ENCODE measurements at places on chromosomes 13 and 19.

GRCh38 chr13:114128348-114128623 lies 4.1 kb downstream of the RASA3 start:
- DNase-seq, result no peak

GRCh38 chr19:15332311-15332996 lies at the start of gene BRD4:
BRD4 (minus strand) TSS chr19:15332539; CDS start chr19:15273099, 59,440 bp downstream.
- DNase-seq, result peak; percentile 96

- DNase-seq, result peak; percentile 46
Observed at GRCh38 chr19:42074513-42075363, 1.2 kb upstream of the ZNF574 start.

DNA sequence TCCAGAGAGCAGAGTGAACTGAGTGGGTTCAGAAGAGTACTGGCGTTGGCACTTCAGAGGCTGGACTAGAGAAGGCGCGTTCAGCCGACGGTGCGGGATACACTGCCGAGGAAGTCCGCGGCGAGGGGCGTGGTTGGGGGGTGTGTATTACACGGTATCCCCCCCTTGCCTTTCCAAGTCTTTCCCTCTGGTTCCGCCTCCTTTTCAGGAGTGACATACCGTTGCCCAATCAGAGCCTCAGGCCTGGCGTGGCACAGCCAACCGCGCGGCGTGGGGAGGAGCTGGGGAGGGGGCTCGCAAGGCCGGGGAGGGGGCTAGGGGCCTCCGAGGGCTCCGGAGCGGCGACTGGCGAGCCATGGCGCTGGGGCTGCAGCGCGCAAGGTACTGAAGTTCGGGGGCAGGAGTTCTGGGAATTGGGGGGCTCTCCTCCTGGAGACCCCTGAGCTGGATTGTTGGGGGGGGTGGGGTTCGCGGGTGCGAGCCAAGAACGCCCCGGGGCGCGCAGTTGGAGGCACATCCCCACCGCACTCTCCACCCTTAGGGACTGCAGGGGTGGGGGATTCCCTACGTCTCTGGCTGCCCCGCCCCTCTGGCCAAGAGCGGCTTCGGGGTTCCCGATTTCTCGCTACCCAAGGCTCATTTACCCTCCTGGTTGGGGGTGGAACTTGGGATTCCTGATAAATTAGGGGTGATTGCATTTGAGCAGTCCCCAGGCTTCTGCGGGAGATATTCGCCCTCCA lies at the start of gene HIF3A:
TSS of gene HIF3A (plus strand) at position 321 of the 740 bp plus-strand sequence. CDS start at position 356, 35 bp downstream.
- peak; percentile 18 for DNase-seq

- DNase-seq, result peak; percentile 97
Observed at GRCh38 chr13:31846182-31846938, 107.0 kb downstream of the RXFP2 start.

DNA sequence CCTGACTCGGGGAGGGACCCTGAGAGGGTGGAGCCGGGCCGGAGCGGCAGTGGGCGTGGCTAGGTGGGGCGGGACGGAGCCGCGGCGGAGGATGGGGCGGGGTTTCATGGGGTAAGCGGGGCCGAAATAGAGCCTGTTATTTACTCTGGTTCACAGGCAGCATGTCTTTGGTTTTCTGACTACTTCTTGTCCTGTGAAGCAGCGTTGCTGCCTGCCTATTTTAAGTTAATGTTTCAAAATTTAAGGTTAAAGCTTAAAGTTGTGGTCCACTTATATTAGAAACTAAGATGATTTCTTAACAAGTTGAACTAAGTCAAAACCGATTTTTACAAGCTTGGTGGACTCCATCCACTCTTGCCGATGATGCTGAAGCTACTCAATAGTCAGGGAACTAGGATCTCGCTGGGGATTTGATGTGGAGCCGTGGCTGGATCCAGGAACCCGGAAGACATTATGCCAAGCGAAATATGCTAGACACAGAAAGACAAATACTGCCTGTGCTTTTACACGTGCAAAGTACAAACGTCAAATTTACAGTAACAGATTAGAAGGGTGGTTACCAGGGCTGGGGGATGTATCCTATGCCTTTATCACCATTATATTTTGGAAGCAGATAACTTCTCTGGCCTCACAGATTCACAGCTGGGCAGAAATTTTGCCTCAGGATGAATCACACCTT lies 433 bp upstream of the ZNF616 start:
- DNase-seq, result peak; percentile 100

DNA sequence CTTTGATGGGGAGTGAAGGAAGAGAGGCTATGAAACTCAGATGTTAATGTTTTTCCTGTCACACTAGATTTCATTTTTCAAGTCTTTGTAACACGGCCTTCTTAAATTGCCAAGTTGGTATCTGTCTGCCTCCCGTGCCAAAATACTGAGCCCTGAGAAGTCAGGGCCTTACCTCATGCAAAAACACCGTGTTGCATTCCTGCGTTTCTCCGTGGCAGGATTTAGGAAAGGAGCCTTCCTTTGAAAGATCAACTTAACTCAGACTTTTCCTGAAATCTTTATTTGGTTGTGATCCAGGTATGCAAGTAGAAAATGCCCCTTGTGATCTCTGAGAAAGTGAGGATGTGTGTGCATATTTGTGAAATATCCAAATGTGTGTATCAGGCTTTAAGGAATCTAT lies 1291.0 kb upstream of the SLC10A2 start:
- DNase-seq, result no peak

DNA sequence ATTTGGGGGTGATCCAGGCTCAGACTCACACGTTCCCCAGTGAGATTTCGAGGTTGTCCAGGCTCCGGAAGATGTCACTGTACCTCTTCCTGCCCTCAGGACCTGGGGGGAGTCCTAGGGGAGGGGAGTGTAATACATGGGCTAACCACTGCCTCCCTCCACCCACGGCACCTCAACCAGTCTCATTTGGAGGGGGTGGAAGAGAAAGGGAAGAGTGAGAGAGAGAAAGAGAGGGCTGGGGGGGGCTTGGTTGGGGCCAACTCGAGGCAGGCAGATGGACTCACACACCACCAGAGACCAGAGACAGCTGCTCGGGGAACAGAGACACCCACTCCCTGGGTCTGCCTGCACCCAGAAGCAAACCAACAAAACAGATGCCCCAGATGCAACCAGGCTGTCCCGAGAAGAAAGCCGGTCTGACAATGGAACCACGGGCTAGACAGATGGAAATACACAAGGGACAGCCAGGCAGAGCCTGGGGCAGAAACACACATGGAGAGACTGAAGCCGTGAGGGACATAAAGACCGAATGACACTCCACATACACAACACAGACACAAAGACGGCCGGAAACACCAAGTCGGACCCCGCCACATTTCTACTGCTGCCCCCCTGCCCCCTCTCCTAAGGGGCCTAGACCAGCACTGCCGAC lies 825 bp downstream of the GMIP start:
- peak; percentile 42 for DNase-seq

GRCh38 chr19:46890423-46891170 lies 29.8 kb downstream of the ARHGAP35 start:
- peak; percentile 87 for DNase-seq

GRCh38 chr13:27263438-27263837 lies 7.2 kb upstream of the RASL11A start:
- DNase-seq, result no peak

GRCh38 chr13:50887151-50887550 lies 22.4 kb upstream of the RNASEH2B start:
- no peak for DNase-seq

GRCh38 chr13:51935326-51936171 lies 73.8 kb downstream of the CCDC70 start:
- peak; percentile 37 for DNase-seq

- DNase-seq, result no peak
Observed at GRCh38 chr13:107590556-107590955, 624.8 kb downstream of the LIG4 start.

DNA sequence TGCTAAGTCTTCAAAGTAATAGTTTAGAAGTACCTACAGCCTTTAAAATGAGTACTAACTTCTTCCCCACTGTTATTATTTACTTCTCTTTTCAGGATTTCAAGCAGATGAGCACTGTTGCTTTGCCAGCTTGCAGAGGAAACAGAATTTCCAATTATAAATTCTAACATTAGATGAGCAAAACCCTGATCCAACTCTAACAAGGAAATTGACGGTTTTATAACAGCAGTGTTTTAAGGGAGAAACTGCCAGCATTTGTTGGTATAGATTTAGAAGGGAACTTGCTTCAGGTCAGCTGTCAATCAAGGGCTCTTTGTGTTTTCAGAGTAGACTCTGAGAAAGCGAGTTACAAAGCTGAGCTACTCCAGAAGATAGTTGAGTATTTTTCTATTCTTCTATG lies 120.5 kb downstream of the RAP2A start:
- no peak for DNase-seq

- peak; percentile 84 for DNase-seq
Observed at GRCh38 chr19:40831502-40832430, 18.5 kb downstream of the CYP2A6 start.

- DNase-seq, result no peak
Observed at GRCh38 chr19:39942366-39942730, 7.9 kb upstream of the FCGBP start.

- peak; percentile 54 for DNase-seq
Observed at GRCh38 chr19:47032171-47032811, 12.7 kb downstream of the NPAS1 start.

- peak; percentile 69 for DNase-seq
Observed at GRCh38 chr13:110116072-110116487, 190.9 kb downstream of the COL4A1 start.

GRCh38 chr13:25463496-25463895 lies 91.7 kb downstream of the ATP8A2 start:
- no peak for DNase-seq
